Cerebellar nuclear complex (tissue), 1 donor: ENCODE measurements at places on chromosomes 7 and 10.

DNA sequence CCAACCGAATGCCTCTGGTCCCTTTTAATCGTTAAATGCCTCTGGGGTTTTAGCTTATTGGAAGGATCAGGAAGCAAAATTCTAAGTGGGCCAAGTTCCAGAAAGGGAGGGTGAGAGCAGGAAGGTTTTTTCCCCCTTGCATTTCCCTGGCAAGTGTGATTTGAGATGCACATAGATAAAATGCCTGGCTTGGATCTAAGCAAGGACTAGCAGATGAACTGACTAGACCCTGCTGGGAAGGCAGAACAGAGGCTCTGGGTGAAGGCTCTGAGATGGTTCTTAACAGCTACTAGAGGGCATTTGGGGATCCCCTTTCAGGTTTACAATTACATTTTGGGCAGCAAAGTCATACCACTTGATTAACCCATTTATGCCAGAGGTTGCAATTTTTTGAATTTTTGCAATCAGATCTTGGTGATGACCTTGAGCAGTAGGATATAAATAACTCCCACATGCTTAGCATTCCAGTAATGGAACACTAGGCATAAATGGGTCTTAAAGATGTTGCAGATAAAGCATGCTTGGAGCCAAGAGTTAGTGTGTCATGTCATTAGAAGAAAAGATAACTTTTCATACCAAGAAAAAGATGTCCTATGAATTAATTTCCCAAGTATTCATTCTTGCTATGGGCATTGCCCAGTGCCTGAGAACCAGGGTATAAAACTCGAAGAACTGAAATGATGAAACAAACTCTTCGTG is 205.9 kb downstream of the SEC23IP start:
- DNase-seq = no peak

DNA sequence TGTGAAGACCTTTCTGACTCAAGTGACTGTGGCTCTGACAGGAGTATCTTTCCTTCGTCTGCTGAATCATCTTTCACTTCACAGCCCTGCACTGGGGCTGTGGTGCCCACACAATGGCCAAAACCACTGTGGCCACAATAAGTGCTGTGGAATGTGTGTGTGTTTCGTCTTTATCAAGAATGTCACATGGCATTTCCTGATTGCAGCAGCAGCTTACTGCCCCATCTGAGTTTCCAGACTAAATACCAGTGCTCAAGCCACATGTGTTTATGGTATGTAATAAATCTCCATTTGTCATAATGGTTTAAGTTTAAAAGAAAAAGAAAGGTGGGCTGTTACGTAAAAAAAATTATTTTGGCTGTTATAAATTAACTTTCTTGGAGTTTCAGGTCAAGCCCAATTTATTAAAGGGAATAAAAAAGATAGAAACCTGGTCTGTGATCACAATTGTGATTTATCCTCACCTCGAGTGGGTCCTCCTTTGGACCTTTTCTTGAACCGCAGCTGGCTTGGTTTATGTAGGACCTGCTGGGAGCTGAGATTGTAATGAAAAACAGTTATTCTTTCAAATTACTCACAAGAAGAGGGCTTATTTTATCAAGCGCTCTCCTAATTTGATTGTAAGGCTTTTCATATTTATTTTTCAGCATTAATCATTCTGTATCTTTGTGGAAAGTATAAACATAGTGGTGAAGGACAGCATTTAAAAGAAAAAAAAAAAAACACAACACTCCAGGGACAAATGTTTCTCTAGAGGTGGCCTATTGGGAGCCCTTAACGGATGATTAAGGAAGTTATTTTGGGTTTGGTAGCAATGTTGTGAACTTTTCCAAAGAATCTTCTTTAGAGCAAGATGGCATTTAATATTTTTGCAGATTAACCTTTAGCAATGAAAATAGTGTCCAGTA is 116.2 kb downstream of the LRMDA start:
- DNase-seq = no peak

DNA sequence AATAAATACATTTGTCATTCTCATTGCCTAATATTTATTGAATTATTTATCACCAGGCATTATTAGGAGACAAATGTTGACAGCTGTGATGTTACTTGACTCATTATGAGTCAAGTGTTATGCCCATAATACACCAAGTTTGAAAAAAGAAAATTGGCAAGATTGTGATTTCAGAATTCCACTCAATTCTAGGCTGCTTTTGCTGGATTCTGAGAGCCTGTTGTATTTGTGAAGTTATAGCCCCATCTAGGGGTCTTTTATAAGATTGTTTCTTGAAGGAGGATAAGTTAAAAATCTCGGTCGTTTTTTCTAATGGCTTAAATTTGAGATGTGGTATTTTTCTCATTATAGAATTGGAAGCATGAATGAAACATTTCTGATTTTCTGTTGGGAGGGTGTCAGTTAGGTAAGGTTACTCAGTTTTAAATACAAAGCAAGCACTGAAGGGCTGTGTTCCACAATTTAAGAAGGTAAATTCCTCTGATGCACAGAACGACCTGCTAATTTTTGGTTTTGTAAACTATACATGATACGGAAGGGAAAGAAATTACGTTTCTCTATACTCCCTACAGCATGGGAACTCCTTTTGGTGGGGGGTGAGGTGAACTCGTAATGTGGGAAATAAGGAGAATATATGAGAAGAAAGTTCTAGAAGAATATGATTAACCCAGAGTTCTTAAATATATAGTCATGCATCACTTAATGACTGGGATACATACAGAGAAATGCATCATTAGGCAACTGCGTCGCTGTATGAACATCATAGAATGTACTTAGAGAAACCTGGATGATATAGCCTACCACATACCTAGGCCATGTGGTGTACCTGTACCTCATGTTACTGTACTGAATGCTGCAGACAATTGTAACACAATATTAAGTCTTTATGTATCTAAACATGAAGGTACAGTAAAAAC is 2.6 kb downstream of the STK31 start:
- DNase-seq = no peak

GRCh38 chr10:112362833-112363232 is 11.1 kb upstream of the ACSL5 start:
- DNase-seq = no peak

DNA sequence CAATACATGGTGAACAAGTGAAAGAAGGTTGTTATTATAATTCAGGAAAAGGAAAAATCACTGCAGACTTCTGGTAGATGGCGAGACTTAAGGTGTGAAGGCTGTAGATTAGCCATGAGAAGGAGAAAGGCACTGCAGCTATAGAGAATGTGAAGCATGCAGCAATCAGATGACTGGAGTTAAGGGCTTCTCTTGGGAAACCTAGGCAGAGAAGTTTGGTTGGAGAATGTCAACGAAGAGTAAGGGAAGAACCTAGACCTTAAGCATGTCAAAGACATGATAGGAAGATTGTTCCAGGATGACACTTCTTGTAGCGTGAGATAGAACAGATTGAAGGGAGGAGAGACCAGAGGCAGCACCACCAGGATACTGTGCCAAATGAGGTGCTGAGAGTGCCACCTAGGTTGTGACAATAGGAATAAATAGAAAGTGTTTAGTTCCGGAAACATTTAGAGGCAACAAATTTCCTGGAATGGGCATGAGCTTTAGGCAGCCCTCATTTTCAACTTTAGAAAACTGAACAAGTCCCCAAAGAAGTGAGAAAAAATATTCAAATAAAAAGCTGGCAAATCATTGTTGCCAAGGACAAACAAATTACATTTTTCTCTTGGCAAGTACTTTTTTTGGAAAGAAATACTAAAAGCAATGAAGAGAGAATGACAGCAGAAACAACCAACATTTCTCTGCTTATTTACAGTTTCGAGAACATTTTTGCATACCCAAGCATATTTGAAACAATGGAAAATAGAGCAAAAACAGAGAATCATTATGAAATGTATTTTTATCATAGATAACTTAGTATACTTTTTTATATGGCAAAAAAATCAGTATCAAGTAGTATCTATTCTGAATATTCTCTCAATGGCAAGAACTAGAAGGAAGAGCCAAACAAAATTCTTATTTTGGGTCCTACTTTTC is 4.9 kb downstream of the LRRC17 start:
- no peak for DNase-seq

- DNase-seq = no peak
Measured at GRCh38 chr7:34361663-34362250, 296.3 kb upstream of the NPSR1 start.

- no peak for DNase-seq
Measured at GRCh38 chr10:103397191-103397825, 882 bp downstream of the PDCD11 start.

- DNase-seq = no peak
Measured at GRCh38 chr7:81014266-81014665, 95.4 kb upstream of the SEMA3C start.

DNA sequence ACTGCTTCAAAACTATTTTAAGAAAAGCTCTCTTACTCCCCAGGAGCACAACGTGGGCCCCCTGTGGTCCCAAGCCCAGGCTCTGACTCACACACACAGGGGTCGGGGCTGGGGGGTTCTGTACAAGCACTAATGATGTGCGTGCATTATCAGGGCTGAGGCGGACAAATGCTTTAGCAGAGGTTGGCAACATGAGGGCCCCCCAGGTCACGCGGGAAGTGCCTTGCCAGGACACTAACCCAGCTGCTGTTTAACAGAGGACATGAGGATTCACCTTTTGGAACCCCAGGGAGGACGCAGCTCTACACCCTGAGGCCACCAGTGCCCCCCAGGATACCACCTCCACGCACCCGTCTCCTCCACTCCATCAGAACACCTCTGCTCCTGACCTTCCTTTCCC is 342.8 kb downstream of the DNAJB6 start:
- DNase-seq = no peak

- no peak for DNase-seq
Measured at GRCh38 chr10:52129410-52130178, 184.5 kb upstream of the DKK1 start.

- DNase-seq = no peak
Measured at GRCh38 chr10:116748041-116748440, 5.7 kb upstream of the HSPA12A start.

- no peak for DNase-seq
Measured at GRCh38 chr7:43679210-43680068, 49.9 kb downstream of the COA1 start.

GRCh38 chr7:108425714-108426275 is 30.4 kb downstream of the NRCAM start:
- DNase-seq = no peak

- no peak for DNase-seq
Measured at GRCh38 chr10:74738052-74738451, 88.3 kb upstream of the KAT6B start.

DNA sequence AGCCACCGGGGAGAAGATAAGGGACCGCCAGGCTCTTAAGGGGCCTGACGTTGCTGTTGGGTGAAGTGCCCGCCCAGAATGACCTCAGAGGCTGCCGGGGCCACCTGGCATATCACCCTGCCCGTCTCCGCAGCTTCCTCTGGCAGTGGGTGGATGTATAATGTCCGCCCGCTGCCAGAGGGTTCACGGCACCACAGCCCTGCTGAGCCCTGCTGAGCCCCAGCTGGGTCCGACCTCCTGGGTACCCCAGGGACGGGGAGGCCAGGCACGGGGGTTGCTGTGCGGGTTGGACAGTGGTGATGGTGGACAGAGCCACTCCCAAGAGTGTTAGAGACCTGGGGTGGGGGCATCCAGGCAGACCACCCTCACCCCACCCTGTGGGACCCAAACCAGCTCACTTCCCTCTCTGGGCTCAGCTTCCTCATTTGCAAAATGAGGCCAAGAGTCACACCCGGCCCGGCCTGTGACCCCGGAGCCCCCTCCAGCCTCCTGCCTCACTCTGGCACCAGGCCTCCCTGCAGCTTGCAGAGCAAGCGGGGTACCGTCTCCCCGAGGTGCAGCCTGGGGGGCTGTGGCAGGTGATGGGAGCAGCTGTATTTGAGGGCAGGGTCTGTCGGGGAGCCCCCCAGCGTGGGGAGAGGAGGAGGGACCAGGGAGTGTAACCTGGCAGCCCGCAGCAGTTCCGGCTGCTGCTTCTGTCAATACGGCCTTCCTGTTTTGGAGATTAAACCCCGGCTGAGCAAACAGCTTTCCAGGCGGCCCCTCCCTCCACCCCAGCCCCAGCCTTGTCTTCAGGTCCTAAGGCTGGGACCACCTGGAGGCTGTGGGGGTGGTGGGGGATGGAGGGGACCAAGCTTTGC is 8.4 kb upstream of the LFNG start:
- DNase-seq = no peak

DNA sequence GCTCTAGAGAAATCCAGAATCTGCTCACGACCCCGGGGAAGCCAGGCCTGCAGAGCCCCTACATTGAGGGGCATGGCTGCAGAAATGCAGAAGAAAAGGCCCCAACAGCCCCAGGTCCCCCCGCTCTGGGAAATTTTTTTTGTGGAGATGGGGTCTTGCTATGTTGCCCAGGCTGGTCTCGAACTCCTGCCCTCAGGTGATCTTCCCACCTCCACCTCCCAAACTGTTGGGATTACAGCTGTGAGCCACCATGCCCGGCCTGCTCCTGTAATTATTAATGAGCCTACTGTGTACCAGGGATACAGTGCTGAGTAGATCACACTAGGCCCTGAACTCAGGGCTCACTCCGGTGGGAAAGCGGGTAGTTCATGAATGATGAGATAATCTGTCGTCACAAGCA is 29.9 kb downstream of the TNRC18 start:
- no peak for DNase-seq

DNA sequence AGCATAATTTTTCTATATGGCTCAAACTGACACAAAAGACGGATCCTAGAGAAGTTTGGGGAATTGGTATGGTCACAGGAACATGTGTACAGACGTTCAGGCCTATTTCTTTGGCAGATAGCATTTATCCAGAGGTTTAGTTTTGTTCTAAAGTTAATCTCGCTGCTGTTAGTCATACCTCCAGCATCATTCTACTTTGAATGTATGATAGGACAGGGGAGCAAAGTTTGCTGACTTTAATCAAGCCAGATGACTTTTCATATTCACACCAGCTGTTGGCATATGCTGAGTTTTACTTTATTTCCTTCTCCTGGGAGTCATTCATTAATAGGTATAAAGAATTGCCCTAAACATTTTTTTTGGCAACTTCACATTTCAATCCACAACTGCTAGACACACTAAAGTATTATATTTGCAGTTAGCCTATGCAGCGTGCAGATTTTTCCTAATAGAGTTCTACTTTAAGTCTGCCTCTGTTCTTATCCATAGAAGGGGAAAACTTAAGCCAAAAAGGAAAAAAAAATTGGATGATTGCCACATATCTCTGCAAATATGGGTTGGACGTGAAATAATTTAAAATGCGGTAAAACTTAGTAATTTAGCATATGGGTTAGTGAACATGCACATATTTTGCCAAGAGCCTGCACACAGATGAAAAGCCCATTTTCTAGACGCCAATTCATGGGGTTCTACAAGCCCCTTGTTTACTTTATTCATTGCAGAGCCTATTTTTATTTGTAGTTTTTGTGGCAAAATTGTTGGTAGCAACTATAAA is 213.1 kb downstream of the C7orf25 start:
- no peak for DNase-seq

DNA sequence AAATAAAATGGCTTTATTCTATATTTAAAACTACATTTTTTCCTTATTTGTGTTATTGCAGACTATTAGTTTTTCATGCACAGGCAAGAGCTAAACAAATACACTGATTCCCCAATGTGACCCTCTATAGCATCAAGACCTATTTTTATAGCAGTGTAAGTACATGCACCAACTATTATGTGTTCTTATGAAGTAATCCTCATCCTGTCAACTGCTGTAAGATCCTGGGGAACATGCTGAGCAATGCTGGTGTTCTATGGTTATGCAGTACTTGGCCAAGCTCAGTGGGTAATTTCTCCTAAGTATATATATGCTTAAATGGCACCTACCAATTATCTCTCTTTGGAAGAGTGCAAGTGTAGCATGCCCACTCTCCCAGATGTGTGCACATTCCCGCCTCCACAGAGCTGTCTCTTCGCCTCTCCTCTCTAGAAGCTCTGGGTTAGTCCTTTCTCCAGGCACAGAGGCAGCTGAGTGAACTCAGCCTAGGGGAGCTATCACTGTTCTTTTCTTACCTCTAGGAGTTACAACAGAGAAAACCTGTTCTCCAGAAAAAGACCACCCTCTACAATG is 428.8 kb downstream of the KCNMA1 start:
- DNase-seq = no peak
